Ovary (tissue), 10 donors: ENCODE measurements at places on chromosomes 2 and 18. TPM values are rescaled to one million over a fixed set of nuclear protein-coding genes. Genes with fewer than 3 reads are reported as not detected.

DNA sequence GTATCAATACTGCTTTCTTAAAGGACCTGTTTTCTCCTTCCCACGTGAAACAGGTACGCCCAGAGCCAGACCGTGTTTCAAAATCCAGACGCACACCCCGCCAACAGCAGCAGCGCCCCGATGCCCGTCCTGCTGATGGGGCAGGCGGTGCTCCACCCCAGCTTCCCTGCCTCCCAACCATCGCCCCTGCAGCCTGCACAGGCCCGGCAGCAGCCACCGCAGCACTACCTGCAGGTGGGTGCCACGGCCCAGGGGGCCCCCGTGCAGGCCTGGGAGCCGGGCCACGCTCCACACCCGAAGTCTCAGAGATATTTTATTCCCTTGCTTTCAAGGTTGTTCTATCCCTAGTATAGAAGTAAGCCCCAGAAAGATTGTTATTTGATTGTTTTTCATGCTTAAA lies 8.8 kb upstream of the RPL31 start:
- DNase-seq: no peak

DNA sequence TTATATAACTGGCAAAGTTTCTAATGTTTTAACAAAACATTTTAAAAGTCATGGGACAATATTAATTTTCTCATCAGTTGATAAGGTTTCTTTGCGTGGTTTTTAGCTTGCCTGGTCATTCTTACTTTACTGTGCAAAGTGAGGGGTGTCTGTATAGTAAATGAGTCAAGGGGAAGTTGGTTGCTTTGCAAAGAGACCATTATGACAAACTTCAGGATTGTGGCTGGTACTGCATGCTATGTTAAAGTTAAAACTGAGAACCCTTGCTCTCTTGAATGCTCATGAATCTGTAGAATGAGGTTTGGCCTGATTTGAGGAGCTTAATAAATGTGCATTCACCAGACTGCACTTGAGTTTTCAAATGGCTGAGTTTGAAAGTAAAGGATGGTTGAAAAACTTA lies 47.0 kb downstream of the COL4A4 start:
- DNase-seq: no peak

GRCh38 chr2:217160103-217160743 lies 300.4 kb upstream of the TNP1 start:
- no peak for DNase-seq

DNA sequence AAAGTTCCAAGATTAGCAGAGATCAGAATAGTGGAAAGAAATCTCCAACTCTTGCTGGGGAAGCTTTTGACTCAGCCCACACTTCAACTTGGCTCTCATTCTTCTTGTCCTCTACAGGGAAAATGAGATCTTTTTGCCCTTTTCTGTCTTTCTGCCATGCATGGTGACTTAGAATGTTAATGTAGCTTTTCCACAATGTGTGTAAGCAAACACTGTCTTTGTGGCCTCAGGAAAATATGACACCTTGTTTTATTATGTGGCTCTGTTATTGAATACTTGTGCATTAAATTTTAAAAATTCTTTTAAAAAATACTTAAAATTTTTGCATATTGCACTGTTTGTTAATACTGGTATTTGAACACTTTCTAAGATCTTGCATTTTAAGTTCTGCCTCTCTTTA lies 65.4 kb upstream of the WDR75 start:
- DNase-seq: no peak

GCG gene
- not detected for total RNA-seq

CRYBA2 gene
- total RNA-seq: not detected

KCNK3 gene
- 1.3 TPM for total RNA-seq
